ENCODE measurements at places on chromosomes 5 and 9.

GRCh38 chr5:139698490-139699146, 50.5 kb downstream of the CXXC5 start:
- no peak for DNase-seq

GRCh38 chr5:77777281-77777892, 1.2 kb upstream of the TBCA start:
- no peak for DNase-seq

DNA sequence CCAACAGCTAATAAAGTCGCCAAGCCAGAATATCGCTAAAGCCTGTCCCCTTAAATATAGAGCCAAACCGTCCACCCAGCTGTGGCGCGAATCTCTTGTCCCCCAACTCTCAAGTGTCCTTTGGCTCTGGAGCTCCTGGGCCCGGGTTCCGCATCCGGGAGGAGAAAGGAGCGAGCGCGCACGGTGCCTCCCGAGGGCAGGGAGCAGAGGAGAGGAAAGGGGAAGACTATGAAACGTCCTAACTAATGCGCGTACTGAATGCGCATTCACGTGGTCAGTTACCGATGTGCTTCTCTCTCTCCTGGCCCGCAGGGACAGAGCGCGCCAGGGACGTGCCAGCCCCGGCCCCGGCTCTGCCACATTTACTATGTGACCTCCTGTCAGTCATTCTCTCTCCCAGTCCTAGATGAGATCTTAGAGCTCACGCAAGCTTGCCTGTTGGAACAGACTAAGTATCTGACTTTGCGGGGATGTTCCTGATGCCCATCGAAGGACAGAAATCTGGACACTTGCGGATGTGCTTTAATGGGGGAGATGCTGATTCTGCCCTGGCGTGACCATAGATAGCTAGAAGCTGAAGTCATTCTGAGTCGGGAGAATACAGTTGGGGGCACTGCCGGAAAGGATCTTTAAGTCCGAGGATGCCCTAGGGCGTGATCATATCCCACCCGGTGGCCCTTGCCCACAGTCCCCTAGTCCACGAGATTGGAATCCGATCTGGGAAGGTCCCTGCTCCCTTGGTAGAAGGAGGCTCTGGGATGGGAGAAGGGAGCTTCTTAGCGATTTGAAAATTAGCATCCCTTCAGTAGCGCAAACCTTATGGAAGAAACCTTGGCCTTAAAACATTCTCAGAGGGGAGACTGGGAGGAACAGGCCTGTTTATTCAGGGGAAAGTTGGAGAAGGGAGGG, 5.7 kb upstream of the EBF1 start:
- no peak for DNase-seq

DNA sequence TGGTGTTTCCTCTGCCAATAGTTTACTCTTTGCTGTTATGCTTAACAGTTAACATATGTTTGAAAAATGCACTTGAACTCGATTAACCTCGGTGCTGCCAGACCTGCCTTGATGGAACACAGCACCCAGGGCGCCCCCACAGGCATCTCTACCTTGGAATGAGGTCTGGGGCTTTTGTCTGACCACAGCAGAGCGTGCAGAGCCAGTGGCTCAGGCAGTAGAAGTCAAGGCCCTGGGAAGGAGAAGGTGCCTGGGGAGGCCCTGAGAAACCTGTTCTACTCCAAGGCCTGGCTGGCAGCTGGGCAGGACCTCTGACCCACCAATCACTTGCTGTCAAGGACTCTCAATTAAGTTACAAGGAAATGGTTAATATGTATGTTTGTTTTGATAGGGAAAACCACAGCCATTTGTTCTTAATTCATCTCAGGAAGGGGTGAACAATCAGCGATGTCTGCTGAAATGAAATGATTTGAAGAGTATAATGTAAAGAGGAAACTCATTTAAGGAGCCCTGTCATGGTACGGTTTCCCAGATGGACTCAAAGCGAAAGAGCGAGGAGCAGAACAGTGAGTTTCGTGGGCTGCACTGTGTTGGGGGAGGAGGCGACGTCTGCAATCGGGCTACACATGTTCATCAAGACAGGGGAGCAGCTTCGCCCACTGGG, 21.9 kb downstream of the MACROH2A1 start:
- DNase-seq = no peak

GRCh38 chr5:72363166-72363802, 43.1 kb downstream of the PTCD2 start:
- no peak for DNase-seq

DNA sequence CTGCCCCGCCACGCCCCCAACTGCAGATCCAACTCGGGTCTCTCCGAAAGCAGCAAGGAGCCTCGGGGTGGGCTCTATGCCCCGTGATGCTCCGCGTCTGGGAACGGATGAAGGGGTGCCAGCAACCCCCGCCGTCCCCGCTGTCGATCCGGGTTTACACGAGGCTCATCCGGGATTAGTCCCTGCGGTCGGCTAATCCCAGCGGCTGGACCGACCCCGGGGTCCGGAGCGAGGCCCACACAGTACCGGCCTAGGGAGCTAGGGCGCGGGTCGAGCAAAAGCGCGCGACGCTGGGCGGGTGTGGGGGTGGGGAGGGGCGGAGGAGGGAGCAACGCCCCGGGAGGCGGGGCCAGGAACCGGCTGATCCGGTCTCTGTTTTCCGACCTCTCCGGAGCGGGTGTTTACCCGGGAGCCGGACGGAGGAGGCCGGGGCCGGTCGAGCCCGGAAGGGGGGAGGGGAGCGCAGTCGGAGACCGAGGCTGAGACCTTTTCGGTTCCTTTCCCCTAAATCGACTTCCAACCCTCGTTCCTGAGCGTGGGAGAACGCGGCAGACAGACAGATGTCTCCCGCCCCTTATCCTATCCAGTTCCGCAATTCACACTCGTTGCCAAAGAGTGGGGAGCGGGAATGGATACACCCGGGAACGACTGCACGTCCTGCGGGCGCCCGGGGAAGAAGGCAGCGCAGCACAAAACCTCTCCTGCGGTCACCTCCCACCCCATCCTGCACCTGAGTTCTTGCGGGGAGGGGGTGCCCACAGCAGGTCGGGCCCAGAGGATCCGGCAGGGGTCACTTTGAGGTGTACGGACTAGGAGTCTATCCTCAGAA, 28.6 kb downstream of the PCDH1 start:
- peak; percentile 44 for DNase-seq

GRCh38 chr5:146669656-146670055, 153.7 kb upstream of the GPR151 start:
- DNase-seq = no peak

- DNase-seq = no peak
Observed at GRCh38 chr5:177494346-177495195, 2.8 kb downstream of the PDLIM7 start.

DNA sequence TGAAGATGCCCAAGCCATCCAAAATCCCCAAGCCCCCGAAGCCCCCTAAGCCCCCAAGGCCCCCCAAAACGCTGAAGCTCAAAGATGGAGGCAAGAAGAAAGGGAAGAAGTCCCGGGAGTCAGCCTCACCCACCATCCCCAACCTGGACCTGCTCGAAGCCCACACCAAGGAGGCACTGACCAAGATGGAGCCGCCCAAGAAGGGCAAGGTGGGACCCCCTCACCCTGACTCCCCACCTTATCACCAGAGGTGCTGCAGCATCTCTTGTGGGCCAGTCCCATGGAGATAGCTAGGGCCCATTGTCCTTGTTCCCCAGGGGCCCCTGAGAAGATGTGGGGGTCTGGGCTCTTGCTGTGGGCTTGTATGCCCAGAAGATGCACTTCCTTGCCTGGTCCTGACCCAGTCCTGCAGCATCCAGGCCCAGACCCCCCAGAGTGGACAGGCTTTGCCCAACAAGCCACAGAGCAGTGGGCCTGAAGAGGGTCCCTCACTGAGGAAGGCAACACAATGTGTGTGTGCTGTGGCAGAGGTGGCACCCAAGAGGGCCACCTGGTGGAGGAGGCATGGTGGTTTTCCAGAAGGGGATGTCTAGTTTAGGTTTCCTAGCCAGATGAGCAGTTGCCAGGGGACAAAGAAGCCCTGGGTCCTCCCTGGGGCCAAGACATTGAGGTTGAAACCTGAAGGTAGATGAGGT, 84.1 kb downstream of the PHF2 start:
- DNase-seq = no peak

DNA sequence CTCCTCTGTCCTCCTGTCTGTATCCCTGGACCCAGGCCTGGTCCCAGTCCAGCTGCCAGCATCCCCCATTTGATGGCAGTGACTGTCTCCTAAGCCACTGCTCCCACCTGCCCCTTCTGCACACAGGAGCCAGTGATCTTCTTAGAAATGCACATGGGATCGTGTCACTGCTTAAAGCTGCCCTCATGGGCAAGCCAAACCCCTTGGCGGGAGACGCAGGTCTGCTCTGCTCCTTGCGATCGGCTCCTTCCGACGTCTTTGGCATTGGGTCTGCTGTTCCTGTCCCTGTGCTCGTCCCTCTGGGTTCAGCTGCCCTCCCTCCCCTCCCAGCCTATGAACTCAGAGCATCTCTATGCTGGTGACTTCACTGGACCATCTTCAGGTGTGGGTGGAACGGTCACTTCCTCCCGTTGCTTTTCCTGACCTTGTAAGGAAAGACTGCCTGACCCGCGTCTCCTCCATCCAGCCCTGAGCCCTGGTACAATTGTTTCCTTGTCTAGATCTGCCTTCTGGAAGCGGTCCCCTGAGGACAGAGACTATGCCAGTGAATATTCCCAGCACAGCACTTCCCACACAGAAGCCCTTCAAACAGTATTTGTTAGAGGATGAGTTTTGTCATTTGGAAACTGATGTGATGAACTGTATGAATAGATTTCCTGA, 116.5 kb downstream of the ZNF354C start:
- no peak for DNase-seq

GRCh38 chr5:153222936-153223335, 267.5 kb upstream of the GRIA1 start:
- no peak for DNase-seq

DNA sequence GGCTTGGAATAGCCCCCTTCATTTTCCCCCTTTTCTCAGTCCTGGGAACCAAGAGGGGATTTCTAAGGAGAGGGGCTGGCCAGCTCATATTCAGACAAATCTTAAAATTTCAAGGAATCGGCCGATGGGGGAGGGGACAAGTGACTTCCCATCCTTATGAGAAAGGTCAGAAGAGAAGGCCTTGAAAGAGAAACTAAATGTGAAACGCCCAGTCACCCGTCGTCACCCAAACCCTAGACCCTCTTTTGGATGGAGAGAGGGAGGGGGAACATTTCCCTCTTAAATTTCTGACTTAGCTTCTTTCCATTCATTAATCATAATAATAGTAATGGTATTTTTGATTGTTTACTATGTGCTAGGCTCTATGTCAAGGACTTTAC, 850 bp upstream of the CCL19 start:
- no peak for DNase-seq

GRCh38 chr9:68631811-68632210, 73.2 kb upstream of the PIP5K1B start:
- DNase-seq = no peak

DNA sequence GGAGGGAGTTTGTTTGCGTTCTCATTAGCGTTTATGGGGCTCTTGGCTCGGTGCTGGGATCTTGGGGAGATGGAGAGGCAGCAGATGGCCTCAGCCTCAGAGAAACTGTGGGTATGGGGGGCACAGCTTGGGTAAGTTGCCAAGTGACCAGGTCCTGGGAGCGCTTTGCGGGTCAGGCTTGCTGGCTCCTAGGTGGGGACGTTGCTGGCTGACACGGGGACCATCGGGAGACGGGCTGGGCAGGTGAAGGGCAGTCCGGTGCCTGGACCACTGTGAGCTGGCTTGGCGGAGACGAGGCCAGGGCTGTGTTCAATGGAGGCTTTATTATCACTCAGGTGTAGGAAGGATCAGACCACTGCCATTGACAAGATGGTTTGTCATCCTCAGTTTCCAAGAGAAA, 30.0 kb downstream of the FGD3 start:
- DNase-seq = no peak

- no peak for DNase-seq
Observed at GRCh38 chr5:170077526-170077925, 28.2 kb upstream of the FOXI1 start.

DNA sequence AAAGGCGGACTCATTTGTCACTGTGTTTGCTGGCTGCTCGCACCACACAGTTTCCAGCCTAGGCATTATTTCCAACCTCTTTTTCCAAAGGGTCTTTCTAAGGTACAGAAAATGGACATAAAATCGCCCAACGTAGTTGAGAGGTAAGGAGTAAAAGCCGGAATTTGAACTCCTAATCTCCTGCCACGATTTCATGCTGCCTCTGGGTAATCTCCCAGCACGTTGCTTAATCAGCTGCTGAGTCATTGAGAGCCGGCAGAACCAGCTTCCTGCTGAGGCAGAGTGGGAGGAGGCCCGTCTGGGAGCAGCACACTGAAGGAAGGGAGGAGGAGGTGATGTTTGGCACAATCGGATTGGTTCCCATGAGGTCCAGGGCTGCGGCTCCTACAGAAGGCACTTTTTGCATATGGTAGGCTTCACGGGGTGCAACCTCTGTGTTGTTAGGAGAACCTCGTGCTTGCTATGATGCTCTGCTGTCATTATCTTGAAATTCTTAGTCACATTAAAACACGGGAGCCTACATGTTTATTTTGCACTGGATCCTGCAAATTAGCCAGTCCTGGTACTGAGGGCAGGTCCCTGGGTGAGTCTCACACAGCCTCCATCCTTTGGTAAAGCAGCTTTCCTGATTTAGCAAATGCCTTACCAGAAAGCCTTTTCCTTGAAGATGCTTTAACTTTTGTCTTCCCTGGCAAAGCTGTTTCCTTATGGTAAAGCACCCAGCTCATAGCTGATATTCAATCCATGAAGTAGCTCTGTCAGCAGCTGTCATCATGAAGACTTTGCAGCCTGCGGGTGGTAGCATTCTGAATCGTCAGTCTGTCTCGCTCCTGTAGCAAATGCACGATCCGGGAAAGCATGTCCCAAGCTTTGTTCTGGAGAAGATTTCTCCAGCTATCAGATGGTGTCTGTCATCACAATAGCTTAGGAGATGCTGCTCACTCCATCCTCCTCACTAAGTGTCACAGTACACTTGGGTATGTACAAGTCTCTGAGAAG, 191.6 kb upstream of the MSX2 start:
- no peak for DNase-seq

- DNase-seq = no peak
Observed at GRCh38 chr5:159734366-159734765, 181.9 kb upstream of the ADRA1B start.

GRCh38 chr5:124583469-124584350, 162.7 kb downstream of the ZNF608 start:
- DNase-seq = peak; percentile 95

DNA sequence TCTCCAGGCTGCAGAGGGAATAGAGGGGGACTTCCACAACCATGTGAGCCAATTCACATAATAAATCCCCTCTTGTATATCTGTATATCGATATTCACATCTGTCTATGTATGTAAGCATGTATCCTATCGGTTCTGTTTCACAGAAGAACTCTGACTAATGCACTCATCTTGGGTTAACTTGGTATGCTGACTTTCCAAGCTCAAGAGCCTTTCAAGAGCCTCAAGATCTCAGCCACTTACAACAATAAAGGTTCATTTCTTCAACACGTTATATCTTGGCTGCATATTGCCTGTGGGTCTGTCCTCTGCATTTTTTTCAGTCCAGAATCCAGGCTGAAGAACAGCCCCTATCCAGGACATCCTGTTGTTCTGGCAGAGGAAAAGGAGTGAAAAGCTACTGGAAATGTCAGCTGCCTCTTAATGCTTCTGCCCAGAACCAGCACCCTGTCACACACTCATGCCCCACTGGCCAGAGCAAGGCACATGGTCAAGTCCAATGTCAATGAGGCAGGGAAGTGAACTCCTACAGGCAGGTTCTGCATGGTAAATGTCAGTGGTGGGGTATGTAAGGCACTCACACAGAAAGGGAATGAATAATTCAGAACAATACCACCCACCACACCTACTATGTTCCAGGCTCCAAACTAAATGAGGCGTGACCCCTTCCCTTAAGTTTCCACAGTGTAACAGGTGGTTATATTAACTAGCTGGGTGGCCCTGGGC, 91.6 kb upstream of the ICE1 start:
- DNase-seq = no peak

- no peak for DNase-seq
Observed at GRCh38 chr9:26656003-26656870, 236.4 kb downstream of the CAAP1 start.

Data from T-helper 2 cell (primary cell).